Neural crest cell (in vitro differentiated cells): ENCODE measurements at places on chromosomes 3 and 15. TPM values are rescaled to one million over a fixed set of nuclear protein-coding genes. Genes with fewer than 3 reads are reported as not detected.

DNA sequence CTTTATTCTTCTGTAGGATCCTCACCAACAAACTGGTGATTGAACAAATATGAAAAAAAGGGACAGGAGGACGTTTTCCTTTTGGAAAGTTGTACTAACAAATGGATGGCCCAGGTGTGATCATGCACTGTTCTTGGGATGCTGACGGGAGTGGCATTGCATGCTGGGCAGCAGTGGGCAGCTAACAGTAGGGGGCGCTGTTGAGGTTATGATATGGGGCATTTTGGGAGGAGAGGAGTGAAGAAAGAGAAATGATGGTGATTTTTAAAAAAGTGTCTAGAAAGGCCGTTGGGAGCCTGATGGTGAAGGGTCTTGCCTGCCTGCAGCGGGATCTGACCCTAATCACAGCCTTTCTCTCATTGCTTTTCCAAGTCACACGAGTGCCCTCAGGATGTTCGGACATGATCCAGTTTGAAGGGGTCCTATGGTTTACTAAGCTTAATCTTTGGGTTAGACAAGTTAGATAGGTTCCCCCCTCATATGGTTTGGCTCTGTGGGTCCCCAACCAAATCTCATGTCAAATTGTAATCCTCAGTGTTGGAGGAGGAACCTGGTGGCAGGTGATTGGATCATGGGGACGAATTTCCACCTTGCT, 46.2 kb upstream of the PRTG start:
- DNase-seq, result no peak

GRCh38 chr15:92638291-92638708, 17.3 kb downstream of the FAM174B start:
- DNase-seq, result no peak

DNA sequence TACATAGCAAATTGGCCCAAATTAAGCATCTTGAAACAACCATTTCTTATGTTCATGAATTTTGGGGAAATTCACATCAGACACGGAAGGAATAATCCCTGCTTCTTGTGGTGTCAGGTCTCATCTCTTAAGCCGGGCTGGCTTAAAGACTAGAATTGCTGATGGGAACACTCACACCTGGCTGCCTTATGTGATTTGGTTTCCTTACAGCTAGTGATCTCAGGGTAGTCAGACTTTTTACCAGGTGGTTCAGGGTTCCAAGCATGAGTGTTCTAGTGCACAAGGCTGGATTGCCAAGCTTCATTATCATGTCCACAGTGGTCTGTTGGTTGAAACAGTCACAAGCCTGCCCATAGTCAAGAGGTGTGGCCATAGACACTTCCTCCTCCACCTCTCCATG, 20.3 kb upstream of the CCNL1 start:
- no peak for DNase-seq

- no peak for DNase-seq
Observed at GRCh38 chr15:85024509-85025336, 43.1 kb downstream of the PDE8A start.

- DNase-seq, result no peak
Observed at GRCh38 chr3:94405258-94406035, 342.6 kb downstream of the NSUN3 start.

GRCh38 chr3:69360690-69361089, 25.2 kb downstream of the FRMD4B start:
- DNase-seq, result no peak

- no peak for DNase-seq
Observed at GRCh38 chr3:168839653-168840052, 743.9 kb upstream of the GOLIM4 start.

DNA sequence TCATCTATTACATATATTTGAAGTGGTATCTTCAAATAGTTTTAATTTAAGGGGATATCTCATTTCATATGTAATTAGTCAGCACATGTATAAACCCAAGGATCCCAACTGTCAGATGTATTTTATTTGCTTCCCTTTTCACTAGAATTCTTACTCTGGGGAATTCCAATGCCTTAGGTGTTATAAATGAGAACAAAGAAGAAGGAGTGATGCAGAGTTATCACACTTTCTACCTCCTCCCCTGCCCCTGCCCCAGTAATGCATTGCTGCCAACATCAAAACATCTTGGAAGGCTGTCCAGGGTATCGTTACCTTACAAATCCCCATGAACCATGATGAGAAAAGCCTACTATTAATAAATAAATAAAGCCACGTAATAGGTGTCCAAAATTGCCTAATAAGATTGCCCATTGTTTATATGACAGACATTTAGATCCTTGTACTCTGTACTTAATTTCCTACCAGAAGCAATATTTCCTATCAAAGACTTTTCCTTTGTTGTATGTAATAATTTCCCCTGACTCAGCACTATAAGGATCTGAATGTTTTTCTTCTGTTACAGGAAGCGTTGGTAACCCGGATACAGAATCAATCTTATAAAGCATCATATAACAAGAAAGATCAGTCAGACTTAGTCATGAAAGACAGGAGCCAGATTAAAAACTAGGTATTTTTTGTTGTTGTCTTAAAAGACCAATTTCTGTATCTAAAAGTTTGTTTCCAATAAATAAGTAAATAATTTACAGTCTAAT, 38.8 kb downstream of the CBLB start:
- DNase-seq, result no peak

- DNase-seq, result no peak
Observed at GRCh38 chr15:61122647-61123375, 106.3 kb downstream of the RORA start.

- DNase-seq, result no peak
Observed at GRCh38 chr15:22936577-22937472, 43.3 kb downstream of the CYFIP1 start.

DNA sequence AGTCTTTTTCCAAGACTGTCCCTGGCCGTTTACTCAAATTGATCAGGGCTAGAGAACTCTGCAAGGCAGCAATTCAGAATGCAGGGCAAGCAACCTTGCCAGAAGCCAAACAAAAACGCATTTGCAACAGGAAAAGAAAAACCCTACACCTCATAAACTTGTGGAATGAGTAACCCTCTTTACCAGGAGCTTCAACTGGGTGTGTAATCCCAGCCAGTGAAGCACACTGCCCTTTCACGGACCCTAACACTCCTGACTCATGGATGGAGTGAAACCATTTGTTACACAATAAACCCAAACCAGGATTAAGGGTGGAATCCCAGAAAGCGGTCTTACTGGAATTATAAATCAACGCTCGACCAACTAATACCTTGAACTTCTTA, 14.8 kb upstream of the LDHAL6B start:
- no peak for DNase-seq

DNA sequence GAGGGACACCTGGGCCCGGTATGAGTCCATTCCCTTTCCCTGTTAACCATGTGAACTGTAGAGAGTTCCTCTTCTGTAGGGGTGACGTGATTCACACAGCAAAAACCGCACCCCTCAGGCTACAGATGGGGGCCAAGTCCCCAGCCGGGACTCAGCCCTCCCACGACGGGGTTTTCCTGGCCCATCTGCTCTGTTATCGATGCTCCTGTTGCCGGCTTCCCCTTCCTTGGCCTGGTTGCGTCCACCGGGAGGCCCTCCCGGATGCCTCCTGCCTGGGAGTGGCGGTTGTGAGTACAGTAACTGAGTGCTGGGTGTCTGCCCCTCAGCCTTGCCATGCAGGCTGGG, 817 bp upstream of the PLXNA1 start:
- DNase-seq, result no peak

GRCh38 chr3:107184375-107184774, 192.9 kb upstream of the CCDC54 start:
- no peak for DNase-seq

GRCh38 chr3:157460253-157460652, 23.6 kb downstream of the PTX3 start:
- no peak for DNase-seq

DNA sequence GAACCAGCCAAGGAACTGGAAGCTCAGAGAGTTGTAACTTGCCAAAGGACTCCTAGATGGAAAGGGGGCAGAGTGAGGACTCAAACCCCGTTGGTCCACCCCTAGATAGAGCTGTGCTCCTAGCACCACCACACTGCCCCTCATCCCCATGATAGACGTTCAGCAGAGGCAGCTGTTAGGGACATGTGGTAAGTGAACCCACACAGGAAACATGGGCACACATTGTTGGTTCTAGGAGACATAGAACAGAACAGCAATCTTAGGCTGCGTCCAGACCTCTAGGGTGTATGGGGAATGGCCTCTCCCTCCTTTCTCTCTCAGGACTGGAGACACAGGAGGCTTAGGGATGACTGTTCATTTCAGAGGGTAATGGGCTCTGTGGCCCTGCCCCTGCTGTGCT, 102.7 kb downstream of the ANP32A start:
- no peak for DNase-seq

DNA sequence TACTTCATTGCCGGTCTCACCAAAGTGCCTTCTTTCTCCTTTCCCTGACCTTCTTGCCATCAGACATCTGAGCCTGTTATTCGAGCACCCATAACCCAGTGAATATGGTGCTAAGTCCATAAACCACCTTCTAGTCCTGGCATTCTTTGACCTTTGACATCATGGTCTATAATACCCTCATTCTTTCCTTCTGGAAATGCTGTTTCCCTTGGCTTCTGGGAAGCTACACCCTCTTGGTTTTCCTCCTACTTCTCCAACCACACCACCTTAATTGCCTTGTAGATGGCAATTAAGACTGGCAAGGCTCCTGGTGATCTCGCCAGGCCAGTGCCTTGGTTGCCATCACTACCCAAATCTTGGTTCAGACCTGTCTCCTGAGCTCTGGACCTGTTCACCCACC, 56.1 kb upstream of the TRAK1 start:
- DNase-seq, result no peak

DNA sequence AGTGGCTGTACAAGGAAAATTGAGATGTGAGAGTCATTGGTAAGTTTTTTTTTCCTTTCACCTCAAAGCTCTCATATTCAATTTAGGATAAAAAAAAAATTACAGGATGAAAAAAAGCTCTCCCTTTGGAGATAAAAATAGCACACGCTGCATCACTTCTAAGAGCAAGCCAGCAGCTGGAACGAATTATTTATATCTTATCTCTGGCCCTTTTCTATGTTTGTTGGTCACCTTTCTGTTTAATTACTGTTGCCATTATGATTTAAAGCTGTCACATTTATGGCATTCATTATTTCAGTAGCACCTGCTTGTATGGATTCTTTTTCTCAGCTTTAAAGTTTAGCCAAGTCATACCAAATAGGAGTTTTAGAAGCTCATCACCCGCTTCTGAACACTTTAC, 171.6 kb upstream of the PDZRN3 start:
- DNase-seq, result no peak

DNA sequence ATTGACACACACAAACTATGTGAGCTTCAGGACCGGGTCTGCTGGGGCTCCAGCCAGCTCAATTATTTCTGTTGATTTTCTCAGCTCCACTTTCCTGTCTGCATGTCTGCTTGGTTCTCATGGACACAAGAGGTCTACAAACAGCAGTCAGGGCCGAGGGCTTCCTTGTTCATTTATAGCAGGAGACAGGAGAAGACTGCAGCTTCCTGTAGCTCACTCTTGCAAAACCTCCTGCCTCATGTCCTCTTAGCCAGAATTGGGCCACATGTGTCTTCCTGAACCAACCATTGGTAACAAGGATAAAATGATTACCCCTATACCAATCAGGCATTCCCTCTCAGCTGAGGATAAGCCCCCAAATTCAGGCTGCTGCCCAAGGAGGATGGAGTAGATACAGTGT, 182.8 kb downstream of the TLE3 start:
- DNase-seq, result no peak

DNA sequence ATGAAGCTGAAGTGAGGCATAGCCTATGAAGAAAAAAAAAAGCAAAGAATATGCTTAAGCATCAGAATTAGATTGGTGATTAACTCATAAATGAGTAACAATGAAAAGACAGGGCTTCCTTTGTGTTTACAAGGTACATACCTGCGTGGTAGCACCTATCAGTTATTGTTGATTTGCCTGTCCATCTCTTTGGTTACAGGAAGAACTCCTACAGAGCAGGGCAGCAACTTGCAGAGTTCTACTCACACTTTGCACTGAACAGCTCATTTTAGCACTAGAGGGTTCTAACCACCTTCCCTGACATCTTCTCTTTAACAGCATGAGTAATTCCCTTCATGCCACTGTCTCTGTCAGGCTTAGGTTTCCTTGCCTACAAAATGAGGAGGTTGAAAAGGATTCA, 166.0 kb downstream of the DPH6 start:
- no peak for DNase-seq

DNA sequence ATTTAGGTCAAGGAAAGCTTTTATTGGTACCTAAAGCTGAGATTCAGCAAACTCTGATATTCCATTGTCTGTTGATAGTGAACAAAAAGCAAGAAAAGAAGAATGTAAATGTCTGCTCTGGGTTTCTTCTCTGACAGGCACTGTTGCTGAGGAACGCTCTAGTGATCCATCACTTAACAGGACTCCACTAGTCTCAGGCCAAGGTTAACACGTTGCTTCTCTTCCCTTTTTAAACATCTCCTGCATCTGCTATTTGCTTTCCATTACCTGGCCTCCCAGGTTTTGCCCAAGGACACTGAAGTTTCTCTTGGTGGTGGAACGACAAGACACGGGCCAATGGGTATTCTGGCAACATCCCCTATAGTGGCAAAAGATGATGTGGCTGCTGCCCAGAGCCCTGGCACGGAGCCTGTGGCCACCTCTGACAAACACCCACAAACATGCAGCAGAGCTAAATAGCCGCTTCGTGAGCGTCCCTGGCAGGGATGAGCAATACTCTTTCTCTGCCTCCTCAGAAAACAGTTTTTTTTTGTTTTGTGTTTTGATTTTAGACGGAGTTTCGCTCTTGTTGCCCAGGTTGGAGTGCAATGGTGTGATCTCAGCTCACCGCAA, 97.8 kb upstream of the AKAP13 start:
- no peak for DNase-seq

- no peak for DNase-seq
Observed at GRCh38 chr3:54630101-54630623, 297.7 kb downstream of the LRTM1 start.

- DNase-seq, result no peak
Observed at GRCh38 chr3:129644836-129645235, 38.4 kb upstream of the PLXND1 start.

CEMIP gene
- 0.30 and 0.33 TPM in 2 replicates for total RNA-seq

UBE2E2 gene
- total RNA-seq, result 22.4 and 24.2 TPM in 2 replicates

CCDC39 gene
- total RNA-seq, result 0.07 TPM in 1 of 2 replicates, not detected in the other

PCSK6 gene
- 4.5 and 5.4 TPM in 2 replicates for total RNA-seq

ETV5 gene
- 61.0 and 63.4 TPM in 2 replicates for total RNA-seq

TM4SF18 gene
- total RNA-seq, result not detected in 2 replicates

CHRD gene
- 3.2 and 4.0 TPM in 2 replicates for total RNA-seq

RASGRP1 gene
- 1.6 and 1.8 TPM in 2 replicates for total RNA-seq

FES gene
- total RNA-seq, result 2.8 TPM in 2 replicates

TRAT1 gene
- not detected in 2 replicates for total RNA-seq

UBR1 gene
- total RNA-seq, result 23.9 and 29.3 TPM in 2 replicates

HOMER2 gene
- 17.6 and 18.7 TPM in 2 replicates for total RNA-seq

TMIE gene
- 0.30 TPM in 1 of 2 replicates, not detected in the other for total RNA-seq

ITIH4 gene
- total RNA-seq, result 6.3 and 8.6 TPM in 2 replicates
